ENCODE measurements at places on chromosomes 5 and 9.
A peak's percentile ranks its signal among the peaks of the same experiment; 100 is the strongest.

DNA sequence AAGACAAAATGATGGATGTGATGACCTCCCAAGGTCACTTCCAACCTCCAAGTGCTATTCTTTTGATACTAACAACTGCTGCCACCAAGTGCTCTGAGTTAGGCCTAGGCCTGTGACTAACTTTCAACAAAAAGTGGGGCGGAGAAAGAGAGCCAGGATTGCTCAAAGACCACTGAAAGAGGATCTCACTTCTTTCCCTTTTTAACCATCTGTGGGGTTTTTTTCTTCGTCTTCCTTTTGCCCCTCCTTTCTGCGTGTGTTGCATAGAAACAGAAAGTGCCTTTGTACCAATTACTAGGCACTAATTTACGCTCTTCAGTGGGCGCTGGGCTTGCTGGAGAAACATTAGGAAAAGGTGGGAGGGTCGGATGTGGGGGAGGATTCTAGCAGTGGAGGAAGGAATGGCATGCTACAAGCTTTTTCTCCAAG is 8.0 kb downstream of the KLF9 start:
- no peak for DNase-seq

DNA sequence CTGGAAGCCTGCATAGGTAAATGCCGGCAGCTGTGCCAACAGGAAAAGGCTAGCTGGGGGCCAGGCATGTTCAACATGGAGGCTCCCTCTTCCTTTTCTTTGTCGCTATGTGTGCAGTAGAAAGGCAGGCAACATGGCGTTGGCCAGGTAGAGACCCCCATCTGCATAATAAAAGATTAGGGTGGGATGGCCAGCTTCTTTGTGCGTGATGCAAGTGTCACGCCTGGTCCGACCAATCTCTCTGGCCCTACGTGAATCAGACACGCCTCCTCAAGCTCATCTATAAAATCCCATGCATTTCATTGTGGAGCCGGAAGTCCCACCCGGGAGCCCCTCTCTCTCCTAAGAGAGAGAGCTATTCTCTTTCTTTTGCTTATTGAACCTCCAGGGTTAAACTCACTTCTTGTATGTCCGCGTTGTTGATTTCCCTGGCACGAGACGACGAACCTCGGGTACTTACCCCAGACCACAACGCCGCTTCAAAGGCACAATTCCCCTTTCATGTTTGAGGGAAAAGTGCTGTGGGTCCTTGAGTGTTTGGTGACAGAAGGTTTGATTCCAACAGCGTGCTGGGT is 25.0 kb upstream of the C5orf47 start:
- no peak for DNase-seq

- no peak for DNase-seq
Observed at GRCh38 chr5:180241600-180241999, 32.6 kb upstream of the RASGEF1C start.

- no peak for DNase-seq
Observed at GRCh38 chr5:152221721-152222629, 183.1 kb downstream of the NMUR2 start.

DNA sequence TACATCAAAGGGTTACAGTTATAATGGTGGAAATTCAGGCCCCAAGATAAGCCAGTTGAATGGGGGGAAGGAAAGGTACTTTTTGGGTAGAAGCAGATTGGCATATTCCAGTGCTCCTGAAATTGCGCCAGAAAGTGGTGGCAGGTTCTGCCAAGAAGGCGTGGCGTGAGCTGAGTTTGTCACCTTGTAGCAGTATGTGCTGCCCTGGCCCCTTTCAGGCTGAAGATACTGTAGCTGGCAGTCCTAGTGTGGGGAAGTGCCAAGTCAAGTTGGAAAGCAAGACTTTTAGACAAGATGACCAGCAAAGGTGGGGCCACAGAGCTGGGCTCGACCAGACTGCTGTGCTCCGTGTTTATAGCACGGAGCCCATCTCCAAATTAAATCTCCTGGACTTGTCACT is 133.6 kb upstream of the GLRA1 start:
- DNase-seq: no peak

GRCh38 chr5:37663538-37663937 is 176.3 kb downstream of the GDNF start:
- no peak for DNase-seq

- DNase-seq: no peak
Observed at GRCh38 chr9:123373447-123373923, 17.5 kb downstream of the CRB2 start.

- DNase-seq: no peak
Observed at GRCh38 chr9:127761491-127761956, 16.9 kb downstream of the SH2D3C start.

- peak; percentile 71 for DNase-seq
Observed at GRCh38 chr9:89597711-89598362, 7.0 kb upstream of the GADD45G start.

Measured in neuronal stem cell (in vitro differentiated cells).